Naive thymus-derived CD4-positive, alpha-beta T cell (primary cell): ENCODE measurements at places on chromosomes 5 and 9.

GRCh38 chr5:111742177-111742994 lies 14.6 kb downstream of the NREP start:
- DNase-seq, result no peak

DNA sequence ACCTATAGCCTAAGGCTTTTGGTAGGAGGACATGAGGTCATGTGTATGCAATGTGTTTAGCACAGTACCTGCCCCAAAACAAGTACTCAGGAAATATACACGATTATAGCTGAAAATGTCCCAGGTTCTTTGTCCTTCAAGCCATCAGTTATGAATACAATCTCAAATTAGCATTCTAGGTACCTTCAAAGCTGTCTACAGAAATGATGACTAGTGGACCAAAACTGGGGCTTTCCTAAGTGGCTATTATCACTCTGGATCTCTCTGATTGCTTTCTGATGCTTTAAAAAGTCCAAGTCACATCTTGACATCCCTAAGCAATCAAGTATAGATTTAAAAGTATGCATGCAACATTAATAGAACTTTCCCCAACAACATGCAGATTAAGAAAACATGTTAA lies 93.0 kb upstream of the SLIT3 start:
- no peak for DNase-seq

DNA sequence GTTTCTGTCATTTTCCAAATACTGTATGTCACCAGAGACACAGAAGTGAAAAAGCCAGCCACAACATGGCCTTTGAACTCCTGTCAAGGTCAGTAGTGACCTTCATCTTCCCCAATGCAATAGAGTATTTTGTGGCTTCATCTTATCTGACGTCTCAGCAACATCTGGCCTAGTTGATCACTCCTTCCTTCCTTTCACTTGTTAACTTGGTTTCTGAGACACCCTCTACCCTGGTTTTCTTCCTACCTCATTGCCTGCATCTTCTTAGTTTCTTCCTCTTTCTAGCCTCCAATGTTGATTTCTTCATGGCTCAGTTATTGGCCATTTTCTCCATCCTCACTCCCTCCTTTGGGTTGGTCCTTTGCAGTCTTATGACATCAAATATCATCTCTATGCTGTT lies 36.3 kb downstream of the GLIS3 start:
- no peak for DNase-seq

DNA sequence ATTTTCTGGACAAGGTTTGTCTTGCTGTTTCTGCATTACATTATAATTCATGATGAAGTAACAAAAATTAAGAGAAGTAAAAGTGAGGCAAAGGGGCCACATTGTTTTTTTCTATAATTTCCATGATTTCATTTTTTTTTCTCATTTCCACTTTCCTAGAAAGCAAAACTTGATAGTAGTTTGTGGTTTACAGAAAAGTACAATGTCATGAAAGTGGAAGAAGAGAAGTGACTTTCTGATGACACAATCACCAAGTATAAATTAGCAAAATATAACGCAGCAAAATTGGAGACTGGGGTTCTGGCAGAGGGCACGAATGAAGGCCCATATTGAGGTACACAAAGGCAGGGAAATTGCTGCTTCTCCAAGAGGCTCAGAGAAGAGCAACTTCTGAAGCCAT lies 5.0 kb upstream of the IFNA14 start:
- DNase-seq, result no peak

GRCh38 chr9:93372391-93372790 lies 79.1 kb upstream of the FAM120A start:
- DNase-seq, result no peak

GRCh38 chr9:110744715-110745384 lies 76.3 kb downstream of the MUSK start:
- DNase-seq, result no peak

DNA sequence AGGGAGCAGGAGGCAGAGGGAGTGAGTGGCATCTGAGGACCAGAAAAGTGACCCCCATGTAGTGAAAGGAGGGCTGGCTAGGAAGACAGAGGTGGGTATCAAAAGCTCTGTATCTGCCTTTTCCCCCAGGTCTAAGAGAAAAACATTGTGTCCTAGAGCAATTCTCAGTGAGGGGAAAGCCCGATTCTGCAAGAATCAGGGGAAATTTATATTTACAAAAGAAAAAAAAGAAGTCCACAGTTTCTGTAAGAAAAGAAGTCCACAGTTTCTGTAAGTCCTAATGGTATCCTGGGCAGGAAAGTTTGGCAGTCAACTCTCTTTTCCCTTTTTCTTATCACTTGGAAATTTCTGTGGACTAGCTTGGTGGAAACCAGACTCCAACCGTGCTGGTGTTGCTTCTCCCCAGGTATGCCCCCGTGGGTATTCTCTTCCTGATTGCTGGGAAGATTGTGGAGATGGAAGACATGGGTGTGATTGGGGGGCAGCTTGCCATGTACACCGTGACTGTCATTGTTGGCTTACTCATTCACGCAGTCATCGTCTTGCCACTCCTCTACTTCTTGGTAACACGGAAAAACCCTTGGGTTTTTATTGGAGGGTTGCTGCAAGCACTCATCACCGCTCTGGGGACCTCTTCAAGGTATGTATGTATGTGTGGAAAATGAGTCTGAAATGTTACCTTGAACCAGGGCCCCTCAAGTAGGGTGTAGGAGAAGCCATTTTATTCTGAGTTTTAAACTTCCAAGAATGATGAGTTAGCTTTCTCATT lies 73.0 kb downstream of the SLC1A3 start:
- no peak for DNase-seq

DNA sequence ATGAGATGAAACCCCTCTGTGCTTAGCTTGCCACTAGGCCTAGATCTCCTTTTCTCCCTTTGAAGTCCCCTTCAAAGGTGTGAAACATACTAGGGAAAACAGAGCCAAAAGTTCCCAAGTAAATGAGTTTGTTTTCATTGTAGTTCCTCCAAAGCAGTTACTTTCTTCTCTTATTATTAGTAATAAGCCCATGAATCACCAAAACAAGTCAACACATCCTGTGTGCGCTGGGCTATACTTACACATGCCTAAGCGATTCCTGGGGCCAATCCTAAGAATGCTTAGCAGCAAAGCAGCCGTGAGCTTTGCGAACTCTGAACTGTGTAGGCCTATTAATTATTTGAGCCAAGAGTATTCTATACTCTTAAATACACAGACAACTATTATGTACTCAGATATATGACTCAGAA lies 7.6 kb downstream of the ENC1 start:
- no peak for DNase-seq

DNA sequence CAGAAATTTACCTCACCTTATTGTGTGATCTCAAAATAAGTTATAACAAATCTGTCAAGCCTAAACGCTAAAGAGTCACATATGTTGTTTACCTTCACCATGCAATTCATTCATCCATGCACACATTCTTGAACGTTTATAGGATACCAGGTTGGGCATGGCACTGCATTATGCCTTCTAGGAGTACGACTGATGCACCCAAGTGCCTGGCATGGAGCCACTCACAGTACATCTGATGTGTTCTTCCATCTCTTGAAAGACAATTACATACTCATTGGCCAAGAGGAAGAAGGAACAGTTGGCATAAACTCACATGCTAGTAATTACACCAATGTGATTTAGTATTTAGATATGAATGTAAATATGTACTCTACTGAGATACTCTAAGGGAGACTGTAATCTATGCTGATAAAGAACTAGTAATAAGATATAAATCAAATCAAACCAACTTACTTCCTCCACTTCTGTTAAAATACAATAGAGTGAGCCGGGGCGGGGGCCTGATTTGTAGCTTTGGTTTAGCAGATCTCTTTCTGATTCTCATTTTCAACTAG lies 90.7 kb downstream of the LPAR1 start:
- no peak for DNase-seq

- no peak for DNase-seq
These were observed 78.5 kb downstream of the PRRT1B start for GRCh38 chr9:131623655-131624330.

- no peak for DNase-seq
These were observed 122.2 kb downstream of the CEMIP2 start for GRCh38 chr9:71646131-71646530.

DNA sequence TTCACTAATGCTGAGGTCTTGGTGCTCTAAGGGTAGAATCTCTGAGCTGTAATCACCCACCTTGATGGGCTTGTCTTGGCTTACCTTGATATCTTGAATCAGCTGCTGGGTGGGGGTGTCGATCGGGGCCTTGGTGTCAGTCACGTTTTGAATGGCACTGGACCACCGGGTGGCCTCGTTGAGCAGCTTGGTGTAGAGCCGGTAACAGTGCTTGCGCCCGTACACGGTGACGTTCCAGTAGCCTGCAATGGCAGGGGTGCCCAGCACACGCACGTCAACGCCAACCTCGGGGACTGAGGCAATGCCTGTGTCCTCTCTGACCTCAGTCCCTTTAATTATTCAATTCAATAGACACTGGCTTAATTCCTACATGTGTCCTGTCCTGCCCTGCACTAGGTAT lies 63.1 kb upstream of the RETREG1 start:
- DNase-seq, result no peak

GRCh38 chr5:128101676-128102075 lies 18.1 kb downstream of the SLC12A2 start:
- DNase-seq, result no peak

DNA sequence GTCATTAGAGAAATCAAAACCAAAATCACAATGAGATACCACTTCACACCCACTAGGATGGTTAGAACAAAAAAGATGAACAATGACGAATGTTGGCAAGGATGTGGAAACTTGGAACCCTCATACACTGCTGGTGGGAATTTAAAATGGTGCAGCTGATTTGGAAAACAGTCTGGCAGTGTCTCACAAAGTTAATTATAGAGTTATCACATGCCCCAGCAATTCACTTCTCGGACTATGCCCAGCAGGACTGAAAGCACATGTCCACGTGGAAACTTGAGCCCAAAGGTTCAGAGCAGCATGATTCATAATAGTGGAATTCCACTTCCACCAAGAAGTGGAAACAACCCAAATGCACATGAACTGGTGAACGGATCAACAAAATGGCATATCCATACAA lies 85.0 kb upstream of the HRH2 start:
- DNase-seq, result no peak

DNA sequence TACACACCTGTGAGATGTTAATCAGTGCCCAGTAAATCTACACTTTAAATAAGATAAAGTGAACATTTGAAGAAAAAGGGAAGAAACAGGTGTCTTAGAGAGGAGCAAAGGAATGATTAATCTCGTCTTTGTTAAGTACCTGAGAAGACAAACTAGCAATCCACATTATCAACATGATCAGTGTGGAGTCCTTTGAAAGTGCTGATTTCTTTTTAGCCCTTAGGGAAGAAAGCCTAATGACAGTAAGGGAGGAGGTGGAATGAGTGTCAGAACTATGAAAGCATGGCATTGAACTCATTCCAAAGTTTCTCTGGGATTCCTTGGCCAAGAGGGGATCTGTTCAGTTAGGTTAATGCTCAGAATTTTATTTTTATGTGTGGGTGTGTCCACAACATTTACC lies 1109.0 kb upstream of the ACO1 start:
- no peak for DNase-seq

DNA sequence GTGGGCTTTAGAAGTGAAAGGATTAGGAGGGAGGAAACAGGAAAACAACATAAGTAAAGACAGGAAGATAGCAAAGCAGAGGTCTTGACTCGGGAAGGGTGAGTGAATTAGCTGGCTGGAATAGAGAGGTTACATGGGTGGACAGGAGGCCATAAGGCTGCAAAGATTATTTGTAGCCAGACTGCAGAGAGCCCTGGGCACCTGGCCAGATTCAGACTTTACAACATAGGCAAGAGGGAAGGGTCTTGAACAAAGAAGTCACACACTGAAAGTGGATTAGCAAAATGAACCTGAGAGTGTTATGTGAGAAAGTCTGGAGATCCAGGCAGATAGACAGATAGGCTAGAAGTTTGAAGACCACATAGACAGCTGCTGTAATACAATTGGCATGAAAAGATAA lies 29.7 kb upstream of the CER1 start:
- DNase-seq, result no peak

DNA sequence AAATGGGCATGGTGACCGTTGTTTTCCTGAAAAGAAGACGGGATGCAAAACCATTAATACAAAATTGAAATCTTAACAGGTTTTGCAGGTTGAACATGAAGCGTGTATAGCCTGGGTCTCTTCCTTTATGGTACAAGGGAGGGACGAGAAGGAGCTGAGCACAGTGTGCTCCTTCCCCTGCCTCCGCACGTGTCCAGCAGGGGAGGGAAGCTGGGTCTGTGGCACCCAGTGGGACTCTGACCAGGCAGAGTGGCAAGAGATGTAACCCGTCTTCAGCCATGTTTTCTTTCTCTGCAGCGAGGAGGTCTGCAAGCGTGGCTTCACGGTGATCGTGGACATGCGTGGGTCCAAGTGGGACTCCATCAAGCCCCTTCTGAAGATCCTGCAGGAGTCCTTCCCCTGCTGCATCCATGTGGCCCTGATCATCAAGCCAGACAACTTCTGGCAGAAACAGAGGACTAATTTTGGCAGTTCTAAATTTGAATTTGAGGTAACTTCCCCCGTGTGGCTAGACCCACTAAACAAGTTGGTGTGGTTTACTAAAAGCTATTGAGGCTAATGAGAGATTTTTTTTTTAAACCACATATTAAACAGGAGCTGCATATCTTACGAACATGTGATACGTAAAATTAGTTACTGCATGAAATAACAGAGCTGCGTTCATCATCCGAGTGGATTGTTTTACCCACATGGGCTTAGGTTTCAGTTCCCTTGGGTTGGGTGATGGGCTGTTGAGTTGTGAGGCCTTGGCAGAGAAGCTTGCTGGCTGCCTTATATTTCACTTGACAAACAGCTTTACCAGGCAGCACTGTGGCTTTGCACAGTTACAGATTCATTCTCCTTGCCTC lies 143.7 kb downstream of the TRIO start:
- DNase-seq, result no peak

DNA sequence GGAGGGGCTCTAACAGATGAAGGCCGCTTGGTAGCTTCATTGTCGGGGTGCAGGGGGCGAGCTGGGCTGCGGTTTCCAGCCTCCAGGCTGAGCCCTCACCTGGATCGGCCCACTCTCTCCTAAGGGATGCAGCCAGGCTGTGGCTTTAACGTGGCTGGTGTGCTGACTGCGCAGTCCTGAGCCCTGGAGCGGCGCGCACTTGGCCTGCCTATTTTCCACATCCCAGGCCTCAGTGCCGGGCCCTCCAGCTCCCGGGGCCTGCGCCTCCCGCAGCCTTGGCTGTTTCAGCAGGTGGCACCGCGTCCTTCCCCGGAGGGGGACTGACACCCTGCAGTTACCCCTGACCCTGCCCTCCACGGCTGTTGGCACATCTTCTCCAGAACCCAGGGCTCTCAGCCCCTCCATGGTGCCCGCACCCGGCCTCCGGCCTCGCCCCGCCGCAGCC lies 1.4 kb downstream of the RNU6ATAC start:
- no peak for DNase-seq

DNA sequence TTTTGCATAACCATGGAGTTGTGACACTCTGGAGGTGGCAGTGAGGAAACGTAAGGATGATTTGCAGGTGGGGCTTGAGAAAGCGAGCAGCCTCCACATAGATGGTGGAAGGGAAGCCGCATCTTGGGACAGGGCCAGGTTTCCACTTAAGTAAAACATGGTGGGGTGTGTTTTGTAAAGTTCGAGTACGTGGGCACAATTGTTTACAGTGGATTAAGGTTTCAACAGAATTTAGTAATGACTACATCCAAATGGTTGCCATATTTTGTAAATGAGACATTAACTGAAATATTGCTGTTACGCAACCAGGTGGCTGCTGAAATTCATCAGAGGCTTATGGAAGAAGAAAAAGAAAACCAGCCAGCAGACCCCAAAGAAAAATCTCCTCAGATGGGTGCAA lies 85.4 kb upstream of the IL7R start:
- DNase-seq, result no peak

GRCh38 chr5:123976379-123977033 lies 464.5 kb downstream of the CSNK1G3 start:
- no peak for DNase-seq

GRCh38 chr5:65050826-65051498 lies 282.2 kb downstream of the CWC27 start:
- no peak for DNase-seq

GRCh38 chr9:129220771-129221170 lies 42.7 kb upstream of the IER5L start:
- no peak for DNase-seq
